ENCODE measurements at places on chromosomes 1 and 21.

DNA sequence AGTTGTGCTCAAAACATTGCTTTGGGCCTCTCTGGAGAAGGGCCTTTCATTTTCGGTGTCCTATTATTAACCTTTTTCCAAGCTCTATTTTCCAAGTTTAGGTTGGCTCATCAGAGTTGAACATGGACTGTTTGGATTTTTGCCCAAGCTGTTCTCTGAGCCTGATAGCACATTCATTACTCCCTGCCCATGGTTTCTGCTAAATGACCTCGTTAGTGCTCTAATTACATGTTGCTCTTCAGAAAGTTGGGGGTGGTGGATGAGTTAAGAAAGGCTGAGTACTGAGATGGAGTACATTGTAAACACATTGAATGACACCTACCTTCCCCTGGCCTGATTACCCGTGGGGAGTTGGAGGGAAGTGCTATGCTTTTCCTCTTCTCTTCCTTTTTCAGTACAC lies 38.9 kb downstream of the LMO4 start:
- DNase-seq = no peak

DNA sequence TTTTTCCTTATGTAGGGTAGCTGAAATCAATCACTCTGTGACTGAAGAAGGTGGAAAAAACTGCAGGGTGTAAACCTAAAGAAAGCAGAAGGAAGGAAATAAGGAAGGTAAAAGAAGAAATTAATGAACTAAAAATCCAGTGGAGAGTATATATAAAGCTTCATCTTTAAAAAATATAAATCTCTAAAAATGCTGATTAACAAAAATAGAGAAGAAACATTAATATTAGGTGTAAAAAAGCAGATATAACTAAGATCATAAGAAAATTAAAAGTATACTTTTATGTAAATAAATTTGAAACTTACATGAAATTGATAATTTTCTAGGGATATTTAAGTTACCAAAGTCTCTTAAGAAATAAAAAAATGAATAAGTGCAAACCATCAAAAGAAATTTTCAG lies 159.8 kb downstream of the GALNT2 start:
- DNase-seq = no peak

- DNase-seq = no peak
Observed at GRCh38 chr1:13723810-13724209, 23.8 kb downstream of the PRDM2 start.

DNA sequence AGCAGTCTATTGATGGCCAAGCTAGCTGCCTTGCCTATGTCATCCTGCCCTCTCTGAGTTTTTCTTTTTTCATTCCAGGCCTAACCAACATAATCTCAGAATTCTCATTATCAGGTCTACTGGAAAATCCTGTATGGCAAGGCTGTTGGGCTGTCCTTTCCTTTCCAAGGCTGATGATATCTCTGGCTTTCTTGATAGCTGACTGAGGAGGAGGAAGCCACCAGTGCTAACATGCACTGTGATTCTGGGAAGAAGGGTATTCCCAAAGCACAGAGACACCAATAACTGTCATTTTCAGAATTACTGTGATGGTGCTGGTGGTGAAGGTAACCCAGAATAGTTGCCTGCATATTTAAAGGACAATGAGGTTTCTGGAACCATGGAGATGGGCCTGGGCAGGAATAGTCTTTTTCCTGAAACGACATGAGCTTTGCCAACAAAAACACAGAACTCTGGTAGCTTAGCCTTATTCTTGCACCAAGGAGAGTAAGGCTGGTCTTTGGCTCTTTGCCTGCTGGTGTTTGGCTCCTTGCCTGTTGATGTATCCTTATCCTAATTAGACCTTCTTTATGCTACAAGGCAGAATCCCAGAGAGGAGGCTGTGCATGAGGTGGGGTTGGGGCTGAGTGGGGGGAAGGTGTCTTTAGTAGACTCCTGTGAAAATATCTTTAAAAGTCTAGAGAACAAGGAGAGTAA lies 157.4 kb downstream of the TNFSF18 start:
- DNase-seq = no peak

GRCh38 chr1:55280731-55281130 lies 65.6 kb upstream of the USP24 start:
- no peak for DNase-seq

DNA sequence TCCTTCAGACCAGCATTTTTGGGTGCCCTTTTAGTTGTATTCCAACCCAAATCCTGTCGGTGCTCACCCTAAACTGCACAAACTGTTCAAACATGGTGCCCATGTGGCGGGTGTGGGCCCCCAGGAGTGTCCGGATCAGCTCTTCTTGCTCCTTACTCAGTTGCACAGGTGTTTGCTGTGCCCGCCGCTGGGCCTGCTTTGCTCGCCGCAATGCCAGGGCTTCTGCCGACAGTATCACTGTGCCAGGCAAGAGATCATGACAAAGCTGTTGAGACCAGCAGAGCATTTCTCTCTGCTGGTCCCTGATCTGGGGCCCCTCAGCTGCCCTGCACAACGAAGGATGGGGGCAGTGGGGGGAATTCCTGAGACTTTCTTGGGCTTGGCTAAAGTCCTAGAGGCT lies 4.9 kb downstream of the NR1I3 start:
- DNase-seq = no peak

All from T-helper 22 cell (primary cell).